CD4-positive, alpha-beta T cell treated with Interleukin-4 for 1 hour (primary cell): ENCODE measurements at places on chromosomes 4 and X.

GRCh38 chrX:13688958-13689740, at the start of gene RAB9A:
Gene RAB9A (plus strand): TSS chrX:13689128. CDS start chrX:13708747, 19,619 bp downstream.
- DNase-seq = peak; percentile 82

DNA sequence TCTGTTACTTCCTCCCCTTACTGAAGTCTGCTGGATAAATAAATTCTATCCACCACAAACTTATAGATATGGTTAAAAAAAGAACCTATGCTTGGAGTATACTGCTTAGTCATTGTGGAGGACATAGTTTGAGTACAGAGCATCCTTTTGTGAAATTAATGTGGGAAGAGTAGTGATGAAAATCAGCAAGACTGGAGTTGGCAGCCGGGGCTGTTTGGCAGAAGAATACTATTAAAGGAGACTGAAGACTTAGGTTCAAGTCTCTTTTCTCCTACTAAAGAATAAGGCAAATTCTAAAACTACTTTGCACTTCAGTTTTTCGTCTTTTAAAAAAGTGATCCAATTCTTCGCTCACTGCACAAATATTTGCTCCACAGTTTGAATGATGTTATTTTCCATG, 326.6 kb upstream of the ATOH1 start:
- no peak for DNase-seq

DNA sequence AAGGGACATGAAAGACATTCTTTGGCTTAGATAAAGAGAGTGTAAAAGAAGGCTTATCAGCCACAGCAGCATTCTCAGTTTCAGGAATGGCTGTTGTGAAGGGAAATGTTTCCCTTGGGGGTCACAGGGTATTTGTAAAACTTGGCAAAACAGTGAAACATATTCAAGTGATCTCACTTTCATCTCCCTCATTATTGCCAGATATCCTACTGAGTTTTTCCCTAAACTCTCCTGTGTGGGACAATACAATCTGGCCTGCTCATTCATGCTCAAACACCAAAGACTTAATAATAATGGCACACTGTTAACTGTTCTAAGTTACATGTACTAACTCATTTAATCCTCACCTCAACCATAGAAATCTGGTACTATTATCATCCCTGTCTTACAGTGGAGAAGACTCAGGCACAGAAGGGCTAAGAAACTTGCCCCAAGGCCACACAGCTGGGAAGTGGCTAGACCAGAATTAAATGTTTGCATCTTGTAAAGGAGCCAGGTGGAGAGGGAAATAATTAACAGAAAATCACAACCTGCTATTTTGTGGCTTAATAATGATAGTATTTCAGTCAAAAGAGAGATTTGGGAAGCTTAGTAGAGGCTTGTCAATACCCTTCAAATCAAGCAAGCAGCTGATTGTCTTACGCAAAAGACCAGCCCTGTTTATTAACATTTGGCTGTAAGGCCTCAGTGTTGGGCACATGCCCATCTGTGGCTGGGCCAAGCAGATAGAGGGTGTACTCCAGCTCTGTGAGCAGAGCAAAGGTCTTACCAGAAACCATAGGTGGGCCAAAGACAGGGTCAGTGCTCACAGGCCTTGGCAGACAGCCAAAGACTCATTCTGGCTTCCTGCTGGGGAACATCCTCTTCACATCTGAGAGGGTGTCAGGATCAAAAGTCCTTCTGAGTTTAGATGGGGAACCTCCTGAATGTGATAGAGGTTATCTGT, 17.3 kb downstream of the SMPX start:
- DNase-seq = no peak

- no peak for DNase-seq
These were observed 34.9 kb downstream of the NOCT start for GRCh38 chr4:139050446-139050845.
